ENCODE measurements at places on chromosomes 5 and 9. TPM values are rescaled to one million over a fixed set of nuclear protein-coding genes. Genes with fewer than 3 reads are reported as not detected.

- no peak overlapping the region for H3K27ac ChIP-seq
- peaks cover 7% of the 10 kb centered on the region for H3K4me1 ChIP-seq
- DNase-seq = no peak
- no peaks in the 10 kb centered on the region for H3K27me3 ChIP-seq
These were observed 19.5 kb downstream of the NR3C1 start for GRCh38 chr5:143383988-143384387.

DNA sequence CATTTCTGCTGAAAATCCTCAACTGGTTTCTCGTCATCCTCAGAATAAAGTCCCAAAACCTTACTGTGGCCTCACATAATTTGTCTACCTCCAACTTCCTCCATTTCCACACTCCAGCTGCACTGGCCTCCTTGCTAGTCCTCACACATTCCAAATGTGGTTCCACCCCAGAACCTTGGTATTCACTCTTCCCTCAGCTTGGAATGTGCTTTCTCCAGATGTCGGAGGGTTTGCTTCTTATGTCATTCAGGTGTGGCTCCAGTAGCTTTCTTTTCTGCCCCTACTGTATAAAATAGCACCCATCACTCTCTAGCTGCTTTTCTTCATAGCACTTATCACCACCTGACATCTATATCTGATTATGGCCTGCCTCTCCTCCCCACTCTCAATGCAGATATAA is 102.5 kb upstream of the IFNK start:
- no peaks in the 10 kb centered on the region for H3K4me1 ChIP-seq
- no peaks in the 10 kb centered on the region for H3K36me3 ChIP-seq
- no peak overlapping the region for H3K4me3 ChIP-seq
- H3K27me3 ChIP-seq = no peaks in the 10 kb centered on the region
- H3K27ac ChIP-seq = no peak overlapping the region
- no peak for DNase-seq

DNA sequence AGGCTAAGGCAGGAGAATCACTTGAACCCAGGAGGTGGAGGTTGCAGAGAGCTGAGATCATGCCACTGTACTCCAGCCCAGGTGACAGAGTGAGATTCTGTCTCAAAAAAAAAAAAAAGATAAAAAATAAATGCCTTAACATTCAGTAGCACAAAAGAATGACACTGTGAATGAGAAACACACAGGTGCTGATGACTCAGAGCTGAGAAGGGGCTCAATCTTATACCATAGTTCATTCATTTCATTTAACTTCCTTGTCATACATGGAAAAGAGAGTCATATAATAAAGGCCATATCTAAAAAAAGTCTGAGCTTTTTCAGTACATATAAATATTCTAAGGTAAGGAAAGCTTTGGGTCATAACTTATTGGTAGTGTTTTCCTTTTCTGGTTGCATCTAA is 40.6 kb downstream of the WWC1 start:
- DNase-seq = no peak
- H3K4me1 ChIP-seq = no peaks in the 10 kb centered on the region
- H3K27me3 ChIP-seq = no peaks in the 10 kb centered on the region
- no peaks in the 10 kb centered on the region for H3K36me3 ChIP-seq
- no peak overlapping the region for H3K4me3 ChIP-seq
- H3K27ac ChIP-seq = no peak overlapping the region

DNA sequence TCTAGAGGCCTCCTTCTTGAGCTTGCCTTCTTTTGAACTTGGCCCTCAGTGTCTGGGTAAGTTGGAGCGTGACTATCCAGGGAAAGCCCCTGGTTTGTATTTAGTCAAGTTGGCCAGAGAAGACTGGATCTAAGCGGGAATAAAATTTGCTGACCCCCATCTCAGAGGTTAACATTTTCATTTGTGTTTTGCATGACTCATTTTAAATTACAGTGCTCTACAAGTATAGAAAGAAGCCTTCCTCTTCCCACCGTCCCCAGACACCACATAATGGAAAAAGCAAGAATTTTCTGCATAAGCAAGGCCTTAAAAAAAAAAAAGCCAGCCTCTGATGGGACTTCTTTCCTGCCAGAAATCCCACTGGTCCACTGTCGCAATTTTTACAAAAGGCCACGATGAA is 27.2 kb downstream of the PIK3R1 start:
- no peaks in the 10 kb centered on the region for H3K27me3 ChIP-seq
- no peaks in the 10 kb centered on the region for H3K36me3 ChIP-seq
- DNase-seq = no peak
- peaks cover 72% of the 10 kb centered on the region for H3K4me1 ChIP-seq
- peak overlapping the region; percentile 27 for H3K27ac ChIP-seq
- H3K4me3 ChIP-seq = no peak overlapping the region

FGF1 gene
- 113 TPM for total RNA-seq

PCDHGA12 gene
- total RNA-seq = 11.3 TPM

MOB3B gene
- 23.7 TPM for total RNA-seq
